ENCODE measurements at places on chromosomes 2 and 18.

- DNase-seq: no peak
These were observed 9.3 kb upstream of the AGBL5 start for GRCh38 chr2:27042159-27042661.

GRCh38 chr2:96485751-96486651 is 19.2 kb downstream of the NEURL3 start:
- DNase-seq: peak; percentile 67

DNA sequence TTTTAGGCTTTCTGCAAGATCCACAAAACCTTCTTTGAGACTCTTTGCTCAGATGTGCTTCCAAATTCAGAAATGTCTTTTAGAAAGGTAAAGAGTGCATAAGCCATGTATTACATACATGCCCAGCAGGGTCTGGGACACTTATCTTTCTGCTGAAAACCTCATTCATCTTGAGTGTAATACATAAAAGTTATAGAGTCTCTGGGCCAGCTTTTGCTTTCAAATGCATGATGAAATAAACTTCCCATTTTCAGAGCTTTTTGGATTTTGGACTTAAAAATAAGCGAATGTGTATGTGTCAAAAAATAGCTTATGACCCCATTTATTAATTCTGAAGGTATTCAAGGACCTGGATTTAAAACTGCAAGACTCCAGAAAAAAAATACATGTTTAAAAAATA is 8.0 kb downstream of the CYRIA start:
- DNase-seq: no peak

DNA sequence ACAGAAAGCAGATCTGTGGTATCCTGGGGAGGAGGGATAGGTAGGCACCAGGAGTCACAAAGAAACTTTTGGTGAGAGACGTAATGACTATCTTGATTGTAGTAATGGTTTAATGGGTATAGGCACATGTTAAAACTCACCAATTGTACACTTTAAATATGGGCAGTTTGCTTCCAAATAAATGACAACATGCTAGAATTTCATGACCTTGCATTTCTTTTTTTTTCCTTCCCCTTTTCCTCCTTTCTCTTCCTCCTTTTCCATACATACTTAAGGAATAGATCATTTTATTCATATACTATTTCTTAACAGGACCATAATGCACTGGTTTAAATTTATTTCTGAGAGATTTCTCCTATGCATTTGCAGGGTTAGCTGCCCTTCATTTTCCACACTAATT is 341.8 kb downstream of the TMEM182 start:
- DNase-seq: no peak

GRCh38 chr2:166700079-166700478 is 188.2 kb upstream of the XIRP2 start:
- DNase-seq: no peak

DNA sequence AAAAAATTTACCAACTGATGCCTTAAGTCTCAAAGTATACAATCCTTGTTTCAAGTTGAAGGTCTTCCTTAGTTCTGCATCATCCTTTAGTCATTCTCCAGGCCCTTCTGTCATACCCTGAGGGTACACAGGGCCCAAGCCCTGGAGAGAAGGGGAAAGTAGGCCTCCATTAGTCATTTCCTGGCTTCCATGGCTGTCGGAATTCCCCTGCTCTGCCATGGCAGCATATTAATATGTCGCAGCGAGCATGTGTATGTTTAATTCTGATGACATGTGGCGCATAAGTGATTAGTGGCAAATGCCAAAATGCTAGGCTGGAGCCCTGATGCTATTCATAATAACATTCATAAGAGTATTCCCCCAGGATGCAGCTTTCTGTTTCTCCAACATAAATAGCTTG is 22.1 kb downstream of the GPR39 start:
- no peak for DNase-seq

DNA sequence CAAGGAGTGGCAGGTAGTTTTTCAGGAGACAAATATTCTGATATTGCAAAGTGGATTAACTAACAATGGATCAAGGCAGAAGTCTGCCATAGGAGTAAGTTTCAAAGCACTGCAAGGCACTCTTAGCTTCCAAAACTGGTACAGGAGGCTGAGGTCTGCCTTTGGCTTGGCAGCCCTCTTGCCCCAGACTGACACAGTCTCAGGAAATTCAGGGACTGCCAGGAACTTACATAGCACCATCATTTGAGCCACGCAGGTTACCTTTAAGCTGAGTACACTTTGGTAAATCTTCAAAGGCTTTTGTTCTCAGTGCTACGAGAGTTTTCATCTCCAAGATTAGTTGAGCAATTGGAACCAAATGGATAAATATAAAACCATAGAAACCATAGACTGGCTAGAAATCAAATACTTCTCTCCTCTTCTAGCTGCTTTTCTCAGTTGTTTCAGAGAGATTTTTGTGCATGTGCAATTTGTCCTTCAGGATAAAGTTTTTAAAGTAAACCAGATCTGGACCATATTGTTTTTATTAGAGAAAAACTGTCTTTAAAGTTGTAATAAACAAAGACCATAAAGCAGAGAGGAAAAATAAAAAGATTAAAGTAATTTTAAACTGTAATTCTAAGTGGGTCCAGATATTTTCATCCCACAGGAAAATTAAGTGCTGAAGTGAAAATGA is 18.8 kb downstream of the ANKRD29 start:
- no peak for DNase-seq

GRCh38 chr2:207483477-207483876 is 46.3 kb upstream of the CREB1 start:
- no peak for DNase-seq

- DNase-seq: no peak
These were observed 10.8 kb downstream of the ALPP start for GRCh38 chr2:232389327-232389726.

GRCh38 chr2:65710779-65711295 is 278.4 kb upstream of the SPRED2 start:
- DNase-seq: no peak

DNA sequence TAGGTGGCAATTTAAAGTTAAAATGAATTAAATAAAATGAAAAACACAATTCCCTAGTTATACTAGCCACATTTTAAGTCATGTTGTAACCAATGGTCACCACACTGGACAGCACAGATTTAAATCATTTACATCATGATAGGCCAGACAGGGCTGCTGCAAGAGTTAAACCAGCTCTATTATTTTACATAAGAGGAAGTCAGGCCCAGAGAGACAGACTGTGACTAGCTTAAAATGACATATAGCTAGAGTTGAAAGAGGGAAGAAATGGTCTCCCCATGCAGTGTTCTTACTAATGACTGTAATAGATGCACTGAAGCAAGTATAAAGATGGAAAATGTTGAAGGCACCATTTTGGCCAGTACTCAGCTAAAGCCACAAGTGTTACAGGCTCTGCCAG is 69.6 kb downstream of the SLC66A3 start:
- DNase-seq: no peak

- DNase-seq: no peak
These were observed 136.8 kb upstream of the EPHA4 start for GRCh38 chr2:221708902-221709301.

- DNase-seq: no peak
These were observed 2.5 kb downstream of the ATP9B start for GRCh38 chr18:79071503-79072210.

GRCh38 chr18:24516261-24516660 is 55.8 kb downstream of the HRH4 start:
- no peak for DNase-seq

GRCh38 chr2:239943991-239944631 is 81.0 kb downstream of the NDUFA10 start:
- DNase-seq: no peak

DNA sequence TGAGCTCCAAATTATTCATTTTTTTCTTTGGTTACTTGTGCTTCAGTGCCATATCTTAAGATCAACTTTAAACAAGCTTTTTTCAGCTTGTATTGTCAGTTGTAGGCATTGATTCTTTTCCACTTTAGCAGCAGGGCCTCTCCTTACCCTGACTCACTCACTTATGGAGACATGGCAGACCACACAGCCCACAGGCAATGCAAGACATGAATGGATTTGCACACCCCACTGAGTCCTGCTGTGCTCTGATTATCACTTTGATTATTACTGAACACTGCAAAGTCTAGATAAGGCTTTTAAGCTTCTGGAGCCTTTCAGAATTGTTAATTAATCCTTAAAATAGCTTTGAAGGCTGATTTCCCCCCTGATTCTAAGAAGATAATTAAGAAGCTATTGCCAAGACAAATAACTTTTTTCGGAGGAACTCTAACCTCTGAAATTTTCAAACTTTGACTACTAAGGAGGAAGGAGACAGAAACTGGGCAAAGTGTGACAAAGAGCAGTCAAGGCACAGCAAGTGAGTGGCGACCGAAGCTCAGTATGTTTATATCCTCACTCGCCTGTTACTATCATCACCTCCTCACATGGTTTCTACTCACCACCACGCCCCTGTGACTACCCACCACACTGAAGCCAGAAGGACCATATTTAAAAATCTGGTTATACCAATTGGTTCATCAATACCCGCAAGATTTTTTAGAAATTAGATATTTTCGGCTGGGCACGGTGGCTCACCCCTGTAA is 43.3 kb downstream of the CACNB4 start:
- no peak for DNase-seq

DNA sequence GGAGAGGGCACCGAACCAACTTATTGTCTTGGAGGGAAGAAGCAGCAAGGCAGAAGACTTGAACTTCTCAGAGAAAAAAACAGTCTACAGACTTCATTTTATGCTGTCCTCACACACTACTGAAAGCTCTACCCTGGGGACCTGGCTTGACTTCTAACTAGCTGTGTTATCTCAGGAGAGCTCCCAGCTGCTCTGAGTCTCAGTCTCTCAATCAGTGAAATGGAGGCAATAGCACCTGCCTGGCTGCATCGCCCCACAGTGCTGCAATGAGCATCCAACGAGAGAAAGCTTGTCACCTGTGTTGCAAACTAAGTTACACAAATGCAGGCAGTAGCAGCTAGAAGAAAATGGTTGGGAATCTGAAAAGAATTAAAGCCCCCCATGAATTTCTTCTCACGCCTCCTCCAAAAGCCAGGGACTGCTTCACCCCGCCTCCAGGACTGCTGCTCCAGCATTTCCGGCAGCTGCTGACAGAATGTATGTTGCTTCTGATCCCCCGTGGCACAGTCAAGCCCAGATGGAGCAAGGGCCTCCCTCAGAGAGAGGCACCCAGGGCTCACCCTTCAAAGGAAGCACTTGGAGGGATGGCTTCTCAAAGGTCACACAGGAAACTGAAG is 116.3 kb downstream of the BCL11A start:
- no peak for DNase-seq

DNA sequence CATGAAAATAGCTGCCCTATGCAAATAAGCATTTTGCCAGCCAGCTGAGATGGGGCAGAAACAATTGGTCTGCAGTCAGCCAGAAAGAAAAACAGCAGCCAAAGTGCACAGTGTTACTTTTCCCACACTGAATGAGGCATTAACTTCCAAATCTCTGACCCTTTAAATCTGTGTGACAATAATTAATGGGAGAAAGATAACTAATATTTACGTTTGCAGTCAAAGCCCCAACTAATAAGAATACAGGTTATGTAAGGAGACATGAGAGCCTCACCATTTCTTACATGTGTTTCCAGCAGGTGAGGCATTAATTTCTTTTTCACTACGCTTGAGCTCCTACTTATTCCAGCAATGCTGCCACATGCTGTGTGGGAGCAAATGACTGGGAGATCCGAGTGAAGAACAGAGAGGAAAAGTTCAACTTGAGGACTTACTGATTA is 339.0 kb downstream of the SATB2 start:
- DNase-seq: no peak

DNA sequence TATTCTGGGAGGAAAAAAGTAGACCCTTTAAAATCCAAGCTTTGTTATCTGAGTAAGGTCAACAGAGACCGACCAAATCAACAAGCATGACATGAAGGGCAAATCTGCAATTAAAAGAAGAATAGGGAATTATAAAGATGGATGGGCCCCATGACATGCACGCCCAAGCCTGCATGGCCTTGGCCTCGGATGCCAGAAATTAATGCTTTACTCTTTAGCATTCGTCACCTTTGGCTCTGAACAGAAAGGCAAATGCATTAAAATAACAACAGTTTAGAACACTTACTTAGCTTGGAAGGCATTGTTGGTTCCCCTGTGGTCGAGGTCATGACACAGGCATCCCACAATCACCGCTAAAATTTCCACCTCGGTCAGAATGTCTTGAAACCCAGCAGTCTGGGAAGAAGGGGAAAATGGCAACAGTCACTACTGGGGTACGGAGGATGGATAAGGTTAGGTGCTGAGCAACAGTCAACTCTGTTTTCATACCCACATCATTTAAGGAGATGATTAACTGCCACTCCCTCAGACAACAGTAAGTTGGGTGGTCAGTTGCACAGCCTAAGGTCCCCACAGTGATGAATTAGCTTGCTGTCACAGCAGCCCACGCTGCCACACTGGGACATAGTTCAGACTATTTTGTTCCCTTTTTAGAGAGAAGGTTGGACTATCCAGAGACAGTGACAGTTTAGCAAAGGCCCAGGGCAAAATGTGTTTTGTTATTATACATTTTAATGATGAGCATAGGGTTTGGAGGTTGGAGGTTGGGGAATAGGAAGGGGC is 319.1 kb downstream of the AGPS start:
- no peak for DNase-seq

- DNase-seq: no peak
These were observed 434.5 kb upstream of the KLHL29 start for GRCh38 chr2:22950431-22950830.

DNA sequence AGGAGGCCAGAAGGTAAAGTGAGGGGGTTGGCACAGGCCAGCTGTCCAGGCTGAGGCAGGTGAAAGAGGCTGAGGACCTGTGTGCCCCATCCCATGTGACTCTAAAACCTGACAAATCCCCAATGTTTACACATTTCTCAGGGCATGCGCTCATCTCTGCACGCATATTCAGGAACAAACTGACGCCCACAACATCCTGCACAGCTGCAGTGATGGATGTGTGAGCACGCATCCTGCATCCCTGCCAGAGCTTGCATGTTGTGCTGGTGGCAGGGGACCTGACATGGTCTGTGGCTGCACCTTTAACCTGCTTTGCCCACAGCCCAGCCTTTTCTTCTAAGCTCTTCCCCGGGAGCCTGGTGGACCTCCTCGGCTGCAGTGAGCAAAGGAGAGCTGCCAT is 83.1 kb downstream of the FBXO15 start:
- no peak for DNase-seq

- DNase-seq: no peak
These were observed 156.3 kb downstream of the EML6 start for GRCh38 chr2:54879598-54880332.

- DNase-seq: no peak
These were observed 1.1 kb downstream of the LRATD1 start for GRCh38 chr2:14633461-14634181.

- no peak for DNase-seq
These were observed 10.4 kb upstream of the ST8SIA5 start for GRCh38 chr18:46767217-46767616.
